Anterior cingulate cortex (tissue), 58 donors: ENCODE measurements at places on chromosomes 1 and 21.

GRCh38 chr1:15948091-15948591 lies 27.8 kb downstream of the ZBTB17 start:
- DNase-seq = no peak

DNA sequence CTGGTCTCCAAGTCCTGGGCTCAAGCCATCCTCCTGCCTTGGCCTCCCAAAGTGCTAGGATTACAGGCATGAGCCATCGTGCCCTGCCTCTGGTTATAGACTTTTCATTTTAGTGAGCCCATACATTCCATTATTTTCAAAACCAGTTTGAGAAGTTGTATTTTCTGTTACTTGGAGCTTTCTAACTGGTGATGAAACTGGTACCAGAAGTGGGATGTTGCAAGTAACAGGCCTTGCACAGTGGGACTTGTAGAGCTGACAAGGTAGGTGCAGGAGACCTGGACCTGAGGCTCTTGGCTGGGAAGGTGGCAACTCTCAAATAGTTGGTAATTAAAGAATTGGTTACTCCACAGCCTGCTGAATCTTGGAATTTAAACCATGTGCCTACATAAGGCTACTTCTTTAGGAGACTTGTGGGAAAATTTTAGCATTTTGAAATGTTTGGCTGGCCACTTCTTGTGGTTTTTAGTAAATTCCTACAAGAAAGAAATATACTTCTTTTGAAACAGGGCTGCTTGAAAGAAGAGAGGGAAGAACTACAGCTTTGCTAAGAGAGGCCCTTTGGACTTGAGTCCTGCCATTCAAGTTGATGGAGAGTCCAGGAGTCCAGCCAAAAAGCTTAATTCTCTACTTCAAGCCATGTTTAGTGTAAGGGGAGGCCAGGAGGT lies 9.8 kb upstream of the ALPL start:
- no peak for DNase-seq

DNA sequence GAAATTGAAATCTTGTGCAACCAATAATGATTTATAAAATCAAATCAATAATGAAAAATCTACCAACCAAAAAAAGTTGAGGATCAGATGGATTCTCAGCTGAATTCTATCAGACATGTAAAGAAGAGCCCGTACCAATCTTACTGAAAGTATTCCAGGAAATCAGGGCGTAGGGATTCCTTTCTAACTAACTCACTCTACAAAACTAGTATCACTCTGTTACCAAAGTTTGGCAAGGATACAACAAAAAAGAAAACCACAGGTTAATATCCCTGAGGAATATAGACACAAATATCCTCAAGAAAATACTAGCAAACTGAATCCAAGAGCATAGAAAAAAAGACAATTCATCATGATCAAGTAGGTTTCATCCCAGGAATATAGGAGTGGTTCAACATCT lies 52.8 kb upstream of the ADGRL4 start:
- DNase-seq = no peak

DNA sequence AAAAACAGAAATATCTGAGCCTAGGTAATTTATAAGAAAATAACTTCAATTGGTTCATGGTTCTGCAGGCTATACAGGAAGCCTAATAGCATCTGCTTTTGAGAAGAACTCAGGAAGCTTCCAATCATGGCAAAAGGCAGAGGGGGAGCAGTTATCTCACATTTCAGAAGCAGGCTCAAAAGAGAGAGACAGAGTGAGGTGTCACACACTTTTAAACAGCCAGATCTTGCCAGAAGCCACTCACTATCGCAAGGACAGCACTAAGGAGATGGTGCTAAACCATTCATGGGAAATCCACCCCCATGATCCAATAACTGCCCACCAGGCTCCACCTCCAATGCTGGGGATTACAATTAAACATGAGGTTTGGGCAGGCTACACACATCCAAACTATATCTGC lies 25.5 kb downstream of the RGS18 start:
- no peak for DNase-seq

- DNase-seq = no peak
Observed at GRCh38 chr1:82195245-82195644, 394.5 kb downstream of the ADGRL2 start.

DNA sequence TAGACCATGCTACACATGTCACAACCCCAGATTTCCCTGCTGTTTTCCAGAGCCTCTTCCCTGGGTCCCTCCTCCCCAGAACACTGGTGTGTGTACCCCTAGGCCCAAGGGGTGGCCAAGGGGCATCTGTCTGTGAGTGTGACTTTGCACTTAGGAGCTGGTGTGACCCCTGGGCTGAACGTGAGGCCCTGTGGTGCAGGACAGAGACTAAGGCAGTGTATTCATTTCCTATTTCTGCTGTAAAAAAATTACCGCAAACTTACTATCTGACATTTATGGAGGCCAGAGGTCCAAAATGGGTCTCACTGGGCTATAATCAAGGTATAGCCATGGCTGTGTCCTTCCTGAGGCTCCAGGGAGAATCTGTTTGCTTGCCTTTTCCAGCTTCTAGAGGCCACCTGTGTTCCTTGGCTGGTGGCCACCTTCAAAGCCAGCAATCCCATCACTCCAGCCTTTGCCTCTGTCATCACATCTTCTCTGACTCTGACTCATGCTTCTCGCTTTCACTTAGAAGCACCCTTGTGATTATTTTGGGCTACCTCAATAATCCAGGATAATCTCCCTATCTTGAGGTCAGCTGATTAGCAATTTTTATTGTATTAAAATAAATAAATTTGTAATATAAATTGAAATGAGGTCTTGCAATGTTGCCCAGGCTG lies 24.0 kb upstream of the ELOA start:
- DNase-seq = no peak

GRCh38 chr1:40684669-40685068 lies 6.8 kb upstream of the NFYC start:
- no peak for DNase-seq

DNA sequence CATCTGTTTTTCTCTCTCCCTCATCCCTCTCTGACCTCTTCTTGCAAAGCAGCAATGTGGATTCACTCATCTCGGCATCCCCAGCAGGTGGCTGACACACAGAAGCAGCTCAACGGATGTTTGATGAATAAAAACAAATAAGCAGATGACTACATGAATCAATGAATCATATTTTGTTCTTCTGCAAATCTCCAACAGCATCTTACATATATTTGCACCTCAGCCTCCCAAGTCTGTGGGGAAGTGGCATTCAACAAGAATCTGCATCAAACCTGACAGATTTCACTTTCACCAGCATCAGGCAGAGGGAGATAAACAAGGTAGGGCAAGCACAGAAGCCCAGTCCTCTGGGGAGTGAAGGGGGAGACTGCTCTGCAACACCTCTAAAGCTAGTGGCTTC lies 34.0 kb downstream of the CAPN8 start:
- no peak for DNase-seq

DNA sequence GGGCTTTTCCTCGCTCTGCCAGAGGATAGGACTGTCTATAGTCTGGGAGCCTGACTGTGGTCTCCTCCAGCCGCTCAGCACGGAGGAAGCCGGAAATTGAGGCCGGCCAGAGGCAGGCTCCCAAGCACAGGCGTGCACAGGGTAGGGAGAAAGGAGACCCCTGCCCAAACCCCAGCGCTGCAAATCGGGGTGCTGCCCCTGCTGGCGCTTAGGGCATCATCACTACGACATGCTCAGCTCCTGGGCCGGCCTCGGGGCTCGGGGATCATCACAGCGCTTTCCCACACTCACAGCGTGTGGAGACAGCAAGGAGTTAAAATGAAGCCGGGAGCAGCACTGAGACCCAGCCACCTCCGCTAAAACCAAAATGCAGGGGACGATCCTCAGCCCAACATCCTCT lies 62.8 kb upstream of the ARHGEF16 start:
- DNase-seq = no peak

GRCh38 chr1:89277725-89278124 lies 5.1 kb upstream of the GBP5 start:
- DNase-seq = no peak

- DNase-seq = no peak
Observed at GRCh38 chr1:21898326-21899200, 38.5 kb downstream of the HSPG2 start.

GRCh38 chr1:115123116-115123515 lies 33.8 kb upstream of the TSPAN2 start:
- DNase-seq = no peak

GRCh38 chr1:205108464-205108863 lies 13.3 kb downstream of the RBBP5 start:
- DNase-seq = no peak

- no peak for DNase-seq
Observed at GRCh38 chr21:43874085-43874805, 9.2 kb downstream of the AGPAT3 start.

- no peak for DNase-seq
Observed at GRCh38 chr1:157181790-157182189, 43.6 kb upstream of the ETV3 start.

DNA sequence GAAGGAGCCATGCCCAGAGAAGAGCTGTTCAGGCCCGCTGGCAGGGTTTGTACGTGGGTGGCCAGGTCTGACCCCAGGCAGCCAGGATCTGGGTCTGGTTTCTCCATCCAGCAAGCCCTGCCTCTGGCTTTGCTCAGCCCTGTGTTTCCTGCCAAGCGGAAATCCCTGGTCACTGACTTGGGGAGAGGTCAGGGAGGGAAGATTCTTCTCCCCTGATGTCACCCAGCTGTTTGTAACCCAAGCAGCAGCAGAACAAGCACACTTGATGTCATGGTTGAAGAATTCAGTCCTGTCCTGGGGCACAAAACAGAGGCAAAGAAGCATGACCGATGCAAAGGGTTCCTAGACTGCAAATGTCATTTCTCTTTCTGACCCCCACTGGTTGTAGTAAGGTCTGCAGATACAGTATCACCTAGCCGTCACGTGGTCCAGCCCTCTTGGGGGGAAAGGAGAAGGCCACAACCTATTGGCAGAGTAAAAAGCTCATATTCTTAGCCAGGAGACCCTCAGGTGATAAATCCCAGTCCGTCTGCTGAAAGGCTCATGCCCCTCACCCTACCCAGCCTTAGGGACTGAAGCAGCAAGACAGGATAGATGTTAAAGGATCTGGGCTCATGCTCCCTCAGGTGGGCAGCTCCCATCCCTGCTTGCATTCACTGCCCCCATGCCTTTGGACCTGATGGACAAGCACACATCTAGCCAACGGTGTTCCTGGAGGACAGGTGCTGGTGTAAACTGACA lies 120.9 kb downstream of the SYT2 start:
- DNase-seq = no peak

DNA sequence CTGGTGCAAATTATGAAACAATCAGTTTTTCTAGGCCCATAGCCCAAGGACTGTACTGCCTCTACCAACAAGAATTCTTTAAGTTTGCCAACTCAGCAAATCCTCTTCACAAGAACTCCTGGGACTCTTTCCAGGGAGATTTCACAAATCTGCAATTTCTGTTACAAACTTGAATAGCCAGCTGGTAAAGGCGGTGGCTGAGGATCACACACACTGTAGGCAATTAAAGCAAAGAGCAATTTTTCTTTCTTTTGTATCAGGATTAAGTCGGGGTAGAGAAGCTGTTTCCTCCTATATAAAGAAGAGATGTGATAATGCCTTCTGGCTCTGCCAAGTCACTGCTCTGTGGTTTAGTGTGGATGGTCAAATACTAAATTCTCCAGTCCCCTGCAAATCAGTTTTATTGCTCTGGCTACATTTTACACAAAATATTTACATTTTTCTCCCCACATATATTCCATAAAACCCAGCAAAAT lies 1.7 kb downstream of the ALDH9A1 start:
- DNase-seq = no peak

GRCh38 chr1:182629499-182630096 lies 25.4 kb upstream of the RGS16 start:
- DNase-seq = no peak

GRCh38 chr21:44513389-44514217 lies 26.4 kb downstream of the KRTAP10-1 start:
- DNase-seq = no peak

DNA sequence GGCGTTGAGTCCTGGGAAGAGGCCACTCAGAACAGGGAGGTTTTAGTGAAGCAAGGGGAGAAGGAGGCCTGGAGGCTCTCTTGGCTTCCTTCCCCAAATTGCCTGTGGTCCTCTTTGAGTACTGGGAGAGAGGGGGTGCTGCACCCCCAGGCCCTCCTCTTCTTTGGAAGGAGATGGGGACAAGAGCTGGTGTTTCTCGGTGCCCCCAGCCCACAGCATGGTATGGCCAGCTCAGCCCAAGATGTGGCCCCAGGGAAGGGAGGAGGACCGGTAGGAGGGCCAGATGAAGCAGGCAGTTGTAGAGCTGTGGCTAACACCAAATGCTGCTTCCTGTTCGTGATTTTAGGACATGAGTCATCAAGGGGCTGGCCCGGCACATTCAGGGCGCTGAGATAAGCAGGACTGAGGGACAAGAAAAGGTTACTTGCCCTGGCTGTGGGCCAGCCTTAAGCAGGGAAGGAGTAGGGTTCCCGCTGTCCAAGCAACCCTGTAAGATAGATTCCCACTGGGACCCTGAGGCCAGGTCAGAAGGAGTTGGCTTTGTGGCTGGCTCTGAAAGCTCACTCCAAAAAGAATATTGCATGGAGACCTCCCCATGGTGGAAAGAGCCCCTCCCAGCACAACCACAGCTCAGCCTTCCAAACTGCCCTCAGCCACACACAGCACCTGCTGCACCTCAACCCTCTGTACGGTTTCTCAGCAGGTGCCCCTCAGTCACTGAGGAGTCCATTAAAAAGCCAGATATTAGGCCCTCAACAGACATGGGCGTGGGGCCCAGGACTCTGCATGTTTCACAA lies 4.9 kb upstream of the TNFRSF1B start:
- DNase-seq = peak; percentile 23

GRCh38 chr1:155177918-155178281 lies 4.3 kb downstream of the TRIM46 start:
- no peak for DNase-seq

GRCh38 chr1:223033658-223034057 lies 109.4 kb downstream of the TLR5 start:
- DNase-seq = no peak

DNA sequence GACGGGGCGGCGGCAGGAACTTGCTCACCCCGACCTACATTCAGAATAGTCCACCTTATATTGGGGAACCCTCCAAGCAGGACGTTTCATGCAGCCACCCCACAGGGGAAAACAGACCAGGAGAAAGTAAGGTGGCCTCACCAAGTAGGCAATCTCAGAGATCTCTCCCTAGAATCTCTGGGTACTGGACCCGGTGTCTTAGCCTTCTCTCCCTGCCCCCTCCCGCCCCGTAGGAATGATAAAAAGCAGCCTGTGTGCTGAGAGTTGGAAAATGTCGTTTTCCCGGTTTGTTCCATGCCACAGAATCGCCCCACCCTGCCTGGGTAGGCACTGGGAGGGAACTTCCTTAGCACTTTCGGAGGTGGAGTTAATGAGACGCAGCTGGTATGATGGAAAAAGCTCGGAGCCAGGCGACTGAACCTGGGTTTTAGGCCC lies 789 bp upstream of the PTPN14 start:
- DNase-seq = no peak

DNA sequence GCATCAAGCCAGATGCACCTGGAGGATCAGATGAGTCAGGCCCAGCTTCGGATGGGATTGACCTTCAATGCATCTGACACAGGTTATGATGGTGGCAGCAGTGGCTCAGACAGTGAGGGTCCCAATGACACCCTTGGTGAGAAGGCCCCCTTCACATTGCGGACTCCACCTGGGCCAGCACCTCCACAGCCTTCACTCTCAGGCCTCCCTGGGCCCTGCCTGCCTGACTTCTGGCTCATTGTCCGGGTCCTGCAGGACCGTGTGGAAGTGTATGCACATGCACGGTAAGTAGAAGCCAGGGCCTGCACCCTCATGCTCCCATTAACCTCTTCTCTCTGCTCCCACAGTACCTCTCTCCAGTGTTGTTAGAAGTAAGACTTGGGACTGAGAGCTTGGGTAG lies 20.8 kb downstream of the HYI start:
- no peak for DNase-seq
